Activated naive CD4-positive, alpha-beta T cell treated with Interleukin-2 at 50 U/mL for 16 hours (primary cell): ENCODE measurements at places on chromosomes 12 and 14.

GRCh38 chr14:50935126-50936015 lies 8.9 kb downstream of the PYGL start:
- DNase-seq, result no peak

- no peak for DNase-seq
Observed at GRCh38 chr12:45666816-45667215, 62.7 kb upstream of the ARID2 start.

DNA sequence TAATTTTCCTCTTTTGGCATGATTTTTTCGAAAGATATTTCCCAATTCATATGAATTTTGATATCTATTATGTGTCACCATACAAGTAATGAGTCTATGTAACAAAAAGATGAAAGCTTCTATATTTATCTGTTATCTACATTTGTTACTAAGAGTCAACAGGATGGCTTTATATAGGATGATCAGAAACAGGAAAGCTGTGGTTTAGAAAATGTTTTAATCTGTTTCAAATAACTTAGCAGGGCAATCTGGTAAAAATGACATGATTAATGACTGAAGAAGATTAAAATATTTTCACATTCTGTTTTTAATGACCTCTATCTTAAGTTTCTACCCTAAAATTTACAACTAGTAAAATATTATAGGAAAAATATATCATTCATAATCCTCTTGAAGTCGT lies 105.8 kb downstream of the MSRB3 start:
- no peak for DNase-seq

- peak; percentile 17 for DNase-seq
Observed at GRCh38 chr14:50812856-50813543, 18.0 kb downstream of the NIN start.

- DNase-seq, result peak; percentile 87
Observed at GRCh38 chr14:75542588-75543091, 20.4 kb downstream of the BATF start.

DNA sequence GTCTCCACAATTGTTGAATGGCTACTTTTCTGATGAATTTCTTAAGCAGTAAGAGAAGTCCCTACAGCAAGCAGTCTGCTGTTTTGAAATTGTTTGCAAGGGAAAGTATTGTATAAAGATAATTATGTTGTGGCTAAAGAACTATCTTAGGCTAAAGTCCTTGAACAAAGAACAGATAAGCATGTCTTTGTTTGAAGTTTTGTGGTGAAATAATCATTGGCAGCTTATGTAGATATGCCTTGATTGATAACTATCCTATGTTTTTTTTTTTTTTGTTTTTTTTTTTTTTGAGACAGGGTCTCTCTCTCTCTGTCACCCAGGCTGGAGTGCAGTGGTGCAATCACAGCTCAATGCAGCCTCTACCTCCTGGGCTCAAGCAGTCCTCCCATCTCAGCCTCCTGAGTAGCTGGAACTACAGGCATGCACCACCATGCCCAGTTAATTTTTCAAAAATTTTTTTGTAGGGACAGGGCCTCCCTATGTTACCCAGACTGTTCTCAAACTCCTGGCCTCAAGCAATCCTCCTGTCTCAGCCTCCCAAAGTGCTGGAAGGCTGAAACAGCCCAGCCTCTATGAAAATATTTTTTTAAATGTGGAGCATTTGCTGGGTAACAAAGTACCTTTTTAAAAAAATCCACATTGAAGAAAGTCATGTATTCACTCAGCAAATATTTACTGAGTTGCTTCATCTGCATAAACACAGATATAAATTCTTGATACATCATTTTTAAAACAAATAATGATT lies 80.8 kb downstream of the LLPH start:
- DNase-seq, result no peak

DNA sequence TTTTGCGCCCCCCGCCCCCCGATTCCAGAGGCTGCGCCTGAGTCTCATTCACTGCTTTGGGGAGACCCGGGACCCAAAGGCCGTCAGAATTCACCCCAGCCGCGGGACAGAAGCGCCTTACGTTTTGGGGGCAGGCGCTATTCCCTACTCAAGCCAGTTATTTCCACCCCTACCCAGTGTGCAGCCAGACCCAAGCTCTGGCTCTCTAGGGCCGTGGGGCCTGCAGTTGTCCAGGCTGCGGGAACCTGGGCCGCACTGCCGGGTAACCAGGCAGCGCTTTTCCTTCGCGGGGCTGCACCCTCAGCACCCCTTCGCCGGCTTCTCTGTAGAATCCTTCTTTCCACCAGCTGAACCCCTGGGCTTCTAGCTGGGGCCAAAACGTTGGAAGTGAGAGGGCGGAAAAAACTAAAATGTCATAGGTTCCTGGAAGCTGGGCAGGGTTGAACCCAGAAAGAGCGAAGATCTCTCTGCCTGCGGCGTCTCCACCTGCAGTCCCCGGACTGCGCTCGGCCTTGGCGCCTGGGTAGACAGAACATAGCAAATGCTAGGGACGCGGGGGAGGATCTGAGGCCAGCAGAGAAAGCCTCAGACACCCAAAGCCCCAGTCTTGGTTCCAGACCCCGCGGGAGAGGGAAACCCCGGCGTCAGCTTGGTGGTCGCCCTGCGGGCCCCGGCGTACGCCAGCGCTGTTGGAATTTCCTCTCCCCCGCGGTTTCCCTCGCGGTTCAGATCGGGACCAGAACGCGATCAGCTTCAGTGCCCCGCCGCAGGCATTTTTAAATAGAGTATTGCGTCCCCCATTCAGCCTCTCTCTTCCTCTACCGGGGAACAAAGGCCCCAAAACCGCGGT lies 18.3 kb downstream of the TBX3 start:
- DNase-seq, result no peak

GRCh38 chr12:60630796-60631195 lies 1035.0 kb downstream of the SLC16A7 start:
- DNase-seq, result no peak

- DNase-seq, result no peak
Observed at GRCh38 chr14:76778546-76779215, 17.4 kb downstream of the VASH1 start.

DNA sequence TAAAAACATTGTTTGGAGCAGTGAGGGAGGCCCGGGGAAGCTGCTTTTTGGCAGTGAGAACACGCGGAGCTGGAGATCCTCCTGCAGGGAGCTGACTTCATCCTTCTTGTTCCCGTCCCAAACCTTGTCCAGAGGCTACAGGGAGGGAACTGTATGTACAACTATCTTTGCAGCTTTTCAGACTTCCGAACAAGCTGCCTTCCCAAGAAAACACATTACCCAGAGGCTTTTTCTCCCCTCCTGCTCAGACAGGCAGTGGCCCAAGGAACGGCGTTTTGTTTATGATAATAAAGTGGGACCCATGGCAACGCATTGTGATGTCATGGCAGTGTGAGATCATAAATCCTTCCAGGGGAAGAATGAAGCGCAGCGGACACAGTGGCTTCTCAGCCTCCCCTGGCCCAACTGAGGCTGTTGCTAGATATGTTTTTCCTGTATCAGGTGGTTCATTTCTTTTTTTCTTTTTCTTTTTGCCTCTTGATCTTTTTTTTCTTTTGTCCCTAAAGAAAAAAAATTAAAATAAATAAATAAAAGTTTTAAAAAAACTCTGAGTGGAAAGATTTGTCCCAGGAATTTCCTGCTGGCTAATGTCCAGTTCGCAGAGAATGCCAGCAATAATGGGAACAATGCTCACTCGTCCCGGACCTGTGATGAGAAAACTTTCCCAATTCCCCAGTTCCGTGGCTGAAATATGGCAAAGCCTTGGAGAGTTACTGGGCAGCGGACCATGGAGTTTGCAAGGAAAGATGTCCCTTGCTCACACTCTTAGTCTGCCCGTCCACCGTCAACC lies 103.4 kb upstream of the MAP1LC3B2 start:
- no peak for DNase-seq

GRCh38 chr12:93884794-93885460 lies 207.8 kb downstream of the CRADD start:
- no peak for DNase-seq

DNA sequence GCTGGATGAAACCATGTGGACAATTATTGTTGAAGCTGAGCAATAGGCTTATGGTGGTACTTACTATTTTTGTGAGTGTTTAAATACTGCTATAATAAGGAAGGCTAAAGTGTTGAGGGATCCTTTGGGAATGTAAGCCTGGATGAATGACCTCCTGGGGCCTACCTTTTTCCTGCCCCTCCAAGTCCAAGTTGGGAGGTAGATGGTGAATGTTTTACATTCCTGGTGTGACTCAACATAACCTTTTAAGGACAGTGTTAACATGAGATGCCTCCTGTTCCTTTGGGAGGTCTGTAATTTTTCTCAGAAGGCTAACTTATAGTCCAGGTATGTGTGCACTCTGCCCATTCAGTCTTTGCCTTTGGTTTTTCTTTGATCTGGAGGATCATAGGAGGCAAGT lies 315.9 kb downstream of the NRXN3 start:
- no peak for DNase-seq

DNA sequence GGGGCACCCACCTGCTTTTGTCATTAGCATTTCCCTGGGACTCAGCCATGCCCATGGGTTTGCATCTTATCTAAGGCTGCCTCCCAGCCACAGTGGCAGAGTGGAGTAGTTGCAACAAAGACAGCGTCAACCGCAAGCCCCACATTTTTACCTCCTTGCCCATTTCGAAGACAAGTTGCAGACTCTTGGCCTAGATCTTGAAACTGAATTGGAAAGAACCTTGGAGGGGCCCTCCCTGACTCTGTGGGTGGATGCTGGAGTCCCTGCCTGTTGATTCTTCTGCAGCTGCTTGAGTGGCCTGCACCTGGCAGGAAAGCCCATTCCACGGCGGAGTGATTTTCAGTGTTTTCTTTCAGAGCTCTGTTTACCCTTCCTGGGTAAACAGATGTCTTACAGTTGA lies 309.0 kb downstream of the VRK1 start:
- no peak for DNase-seq

DNA sequence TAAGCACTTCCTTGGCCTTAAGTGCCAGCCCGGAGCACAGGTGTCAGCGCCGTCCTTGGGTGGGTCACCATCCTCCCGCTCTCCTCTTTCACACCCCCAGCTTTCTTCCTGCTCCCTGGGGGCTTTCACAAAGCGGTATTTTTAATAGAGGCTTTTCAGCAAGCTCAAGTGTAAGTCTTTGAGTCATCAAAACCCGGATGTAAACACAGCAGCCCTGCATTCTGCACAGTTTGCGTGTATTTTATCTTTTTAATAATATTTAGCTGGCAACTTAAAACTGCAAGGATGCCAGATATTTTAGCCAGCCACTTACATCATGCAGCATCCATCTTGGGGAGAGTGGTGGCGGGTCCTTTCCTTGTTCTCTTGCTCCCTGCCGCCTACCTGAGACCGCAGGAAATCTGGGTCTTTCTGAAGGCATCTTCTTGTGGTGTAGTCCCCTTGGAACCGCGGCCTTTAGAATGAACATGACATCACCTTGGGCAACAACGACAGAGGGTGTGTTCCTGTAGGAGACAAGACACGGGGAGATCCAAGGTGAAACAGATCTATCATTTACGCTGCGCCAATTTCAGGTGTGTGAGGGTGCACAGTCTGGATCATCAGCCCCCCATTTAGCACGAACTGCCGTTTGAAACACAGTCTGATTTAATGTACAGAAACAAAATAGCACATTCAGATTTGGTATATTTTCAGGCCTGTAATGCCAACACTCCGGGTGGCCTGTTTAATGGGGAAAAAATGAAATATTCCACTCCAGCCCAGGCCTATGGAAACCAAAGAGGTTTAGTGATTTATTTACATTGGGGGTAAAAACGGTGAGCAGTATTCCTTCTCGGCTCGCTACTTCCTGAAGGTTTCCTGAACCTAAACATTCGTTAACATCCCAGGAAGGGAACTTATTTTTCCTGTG lies 12.5 kb upstream of the IRF2BPL start:
- DNase-seq, result peak; percentile 32

DNA sequence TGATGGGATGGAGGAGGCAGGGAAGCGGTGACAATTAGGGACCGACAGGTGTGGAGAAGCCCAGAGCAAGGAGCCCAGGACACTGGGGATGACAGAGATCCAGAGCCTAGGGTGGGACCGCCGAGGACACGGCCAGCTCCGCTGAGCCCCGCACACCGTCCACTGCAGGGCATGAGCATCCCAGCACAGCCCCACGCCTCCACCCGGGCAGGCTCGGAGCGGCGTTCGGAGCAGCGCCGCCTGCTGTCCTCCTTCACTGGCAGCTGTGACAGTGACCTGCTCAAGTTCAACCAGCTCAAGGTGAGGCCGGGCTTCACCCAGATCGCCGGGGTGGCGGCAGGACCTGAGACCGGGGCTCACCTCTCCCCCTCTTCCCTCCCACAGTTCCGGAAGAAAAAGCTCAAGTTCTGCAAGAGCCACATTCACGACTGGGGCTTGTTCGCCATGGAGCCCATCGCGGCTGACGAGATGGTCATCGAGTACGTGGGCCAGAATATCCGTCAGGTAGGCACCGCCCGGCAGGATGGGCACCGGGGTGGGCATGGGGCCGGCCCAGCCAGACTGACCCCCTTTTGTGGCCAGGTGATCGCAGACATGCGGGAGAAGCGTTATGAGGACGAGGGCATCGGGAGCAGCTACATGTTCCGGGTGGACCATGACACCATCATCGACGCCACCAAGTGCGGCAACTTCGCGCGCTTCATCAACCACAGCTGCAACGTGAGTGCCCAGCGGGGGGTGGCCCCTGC lies 23.7 kb downstream of the SETD1B start:
- no peak for DNase-seq

DNA sequence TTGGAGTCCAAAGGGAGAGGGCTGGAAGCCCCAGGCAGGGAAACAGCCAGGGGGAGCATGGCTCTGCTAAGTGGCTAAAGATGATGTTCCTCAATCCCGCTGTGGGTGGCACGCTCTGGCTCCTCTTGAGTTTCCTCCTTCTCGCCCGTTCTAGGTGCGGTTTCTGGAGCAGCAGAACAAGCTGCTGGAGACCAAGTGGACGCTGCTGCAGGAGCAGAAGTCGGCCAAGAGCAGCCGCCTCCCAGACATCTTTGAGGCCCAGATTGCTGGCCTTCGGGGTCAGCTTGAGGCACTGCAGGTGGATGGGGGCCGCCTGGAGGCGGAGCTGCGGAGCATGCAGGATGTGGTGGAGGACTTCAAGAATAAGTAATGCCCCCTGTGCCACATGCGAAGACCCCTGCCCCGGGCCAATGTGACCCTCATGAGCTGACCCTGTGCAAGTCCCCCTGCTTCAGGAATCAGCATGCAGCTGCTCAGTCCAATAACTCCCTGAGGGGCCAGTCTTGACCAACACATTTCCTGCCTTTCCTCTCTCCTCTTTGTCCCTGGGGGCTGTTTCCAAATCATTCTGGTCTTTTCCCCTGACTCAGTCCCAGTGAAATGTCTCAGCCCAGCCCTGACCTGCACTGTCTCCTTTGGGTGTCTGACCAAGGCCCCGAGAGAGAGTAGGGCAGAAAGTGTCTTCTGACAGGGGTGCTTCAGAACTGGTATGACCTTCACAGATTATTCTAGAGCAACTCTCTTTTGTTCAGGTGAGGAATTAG lies 2.1 kb downstream of the KRT7 start:
- no peak for DNase-seq

DNA sequence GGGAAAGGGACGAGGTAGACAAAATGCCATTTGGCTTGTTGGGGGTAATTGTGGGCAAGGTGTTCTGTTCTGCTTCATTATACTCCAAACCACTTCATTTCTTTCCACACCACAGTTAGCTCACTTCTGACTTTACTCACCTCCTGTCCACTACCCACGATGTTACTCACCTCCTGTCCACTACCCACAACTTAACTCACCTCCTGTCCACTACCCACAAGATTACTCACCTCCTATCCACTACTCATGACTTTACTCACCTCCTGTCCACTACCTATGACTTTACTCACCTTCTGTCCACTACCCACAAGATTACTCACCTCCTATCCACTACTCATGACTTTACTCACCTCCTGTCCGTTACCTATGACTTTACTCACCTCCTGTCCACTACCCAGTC lies 10.1 kb upstream of the TWF1 start:
- DNase-seq, result no peak

GRCh38 chr12:51254536-51254935 lies 15.7 kb downstream of the SMAGP start:
- DNase-seq, result no peak
